Activated CD4-positive, alpha-beta T cell treated with anti-CD3 and anti-CD28 coated beads, Interleukin-2, Interleukin-6, amounts not matched to agents 100 ng/mL and 50 ng/mL, durations not matched to agents 16 hours and 8 hours (primary cell): ENCODE measurements at places on chromosomes 4 and X.
A peak's percentile ranks its signal among the peaks of the same experiment; 100 is the strongest.

DNA sequence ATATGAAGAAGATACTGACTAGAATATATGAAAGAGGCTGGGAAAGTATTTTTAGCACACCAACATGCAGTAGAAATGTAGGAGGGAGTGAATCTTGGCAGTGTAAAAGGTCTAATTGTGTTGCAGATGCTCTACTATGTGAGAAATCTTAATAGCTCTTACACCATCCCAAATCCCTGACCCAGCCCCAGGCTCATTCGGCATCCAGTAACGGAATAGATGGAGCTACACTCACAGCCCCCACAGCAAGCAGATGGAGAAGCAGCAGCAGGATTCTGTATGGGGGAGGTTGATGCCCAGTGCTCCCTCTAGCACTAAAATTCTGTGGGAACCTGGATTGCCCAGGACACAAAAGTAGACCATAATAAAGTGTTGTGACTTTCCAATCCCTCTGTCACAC lies 153.2 kb upstream of the PRDX4 start:
- DNase-seq, result no peak

DNA sequence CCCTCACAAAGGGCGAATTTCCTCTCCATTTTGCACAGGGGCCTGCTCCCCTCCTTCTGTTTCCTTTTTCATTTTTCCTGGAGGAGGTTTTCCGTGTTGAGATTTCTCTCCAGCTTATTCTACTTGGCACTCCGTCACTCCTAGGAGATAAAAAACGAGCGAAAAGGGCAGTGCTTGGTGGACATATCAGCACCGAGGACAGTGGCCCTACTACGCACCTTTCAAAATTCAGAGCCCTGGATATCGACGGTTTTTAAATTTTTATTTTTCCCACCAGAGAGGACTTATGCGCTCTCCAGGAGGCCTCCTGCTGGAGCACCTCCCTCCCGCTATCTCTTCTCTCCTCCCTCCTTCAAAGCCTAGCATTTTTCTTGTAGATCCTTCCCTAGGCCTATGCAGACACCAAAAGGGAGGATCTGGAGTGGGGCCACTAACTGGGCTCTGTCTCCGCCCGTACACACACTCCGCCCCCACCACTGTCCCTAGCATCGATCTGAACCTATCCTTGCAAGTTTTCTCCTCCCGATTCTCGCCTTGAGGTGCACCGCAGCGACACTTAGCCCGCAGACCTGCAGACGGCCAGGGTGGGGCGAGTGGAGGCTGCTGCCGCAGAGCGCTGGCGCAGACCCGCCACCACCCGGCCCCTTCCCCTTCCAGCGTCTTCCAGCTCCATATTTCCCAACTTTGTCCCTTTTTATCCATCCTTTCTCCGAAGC lies 8.5 kb upstream of the TCEAL9 start:
- DNase-seq, result no peak

- DNase-seq, result peak; percentile 78
Measured at GRCh38 chrX:152926279-152926678, 28.4 kb downstream of the ZNF185 start.

DNA sequence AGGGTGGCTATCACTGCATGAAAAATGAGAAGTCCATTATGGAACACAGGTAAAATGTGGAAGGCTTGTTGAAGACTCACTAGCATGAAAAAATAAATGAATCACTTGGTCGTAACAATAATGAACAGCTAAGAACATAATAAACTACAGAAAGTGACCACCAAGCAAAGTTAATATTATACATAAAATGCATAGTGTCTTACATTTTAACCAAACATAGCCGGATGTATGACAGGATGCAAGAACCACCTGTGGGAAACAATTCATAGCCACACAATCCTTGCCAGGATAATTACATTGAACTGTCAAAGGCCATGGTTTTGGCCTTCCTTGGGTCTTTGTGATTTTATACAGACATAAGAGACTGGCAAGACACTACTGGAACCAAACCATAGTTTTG lies 81.9 kb upstream of the ATXN3L start:
- no peak for DNase-seq

DNA sequence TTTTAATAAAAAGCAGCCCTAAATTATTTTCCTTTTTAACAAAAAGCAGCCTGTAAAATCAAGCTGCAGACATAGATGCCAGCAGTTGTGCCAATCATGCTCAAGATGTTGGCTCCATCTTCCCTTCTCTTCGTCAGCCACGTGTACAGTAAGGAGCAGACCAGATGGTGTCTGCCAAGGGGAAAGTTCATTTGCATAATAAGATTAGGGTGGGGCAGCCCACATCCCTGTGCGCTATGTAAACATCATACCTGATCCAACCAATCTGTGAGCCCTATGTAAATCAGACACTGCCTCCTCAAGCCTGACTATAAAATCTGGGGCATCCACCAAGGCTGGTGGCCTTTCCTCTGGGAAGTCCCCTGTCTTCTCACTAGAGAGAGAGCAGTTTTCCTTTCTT lies 23.1 kb upstream of the C1GALT1C1 start:
- DNase-seq, result no peak
